ENCODE measurements at places on chromosomes 4 and X. TPM values are rescaled to one million over a fixed set of nuclear protein-coding genes. Genes with fewer than 3 reads are reported as not detected.

Gene KCNIP4
- not detected for total RNA-seq

Gene FAM120C
- 3.4 TPM for total RNA-seq

Gene SLC49A3
- total RNA-seq: 2.7 TPM

Gene CXCL3
- 18.5 TPM for total RNA-seq

Gene ZNF141
- total RNA-seq: 9.8 TPM

Gene SCRG1
- total RNA-seq: 0.85 TPM

Gene KLB
- not detected for total RNA-seq

Gene KIAA0232
- 15.2 TPM for total RNA-seq

Gene BEX5
- not detected for total RNA-seq

Measured in smooth muscle cell of bladder (primary cell).